Posterior vena cava (tissue), 2 donors: ENCODE measurements at places on chromosomes 2 and 18. TPM values are rescaled to one million over a fixed set of nuclear protein-coding genes. Genes with fewer than 3 reads are reported as not detected.

SPATA3 gene
- total RNA-seq, result not detected

SOX11 gene
- not detected for total RNA-seq

SKOR2 gene
- total RNA-seq, result not detected

GRCh38 chr2:238597638-238598528, 171.2 kb downstream of the ASB1 start:
- peak; percentile 58 for DNase-seq

DNA sequence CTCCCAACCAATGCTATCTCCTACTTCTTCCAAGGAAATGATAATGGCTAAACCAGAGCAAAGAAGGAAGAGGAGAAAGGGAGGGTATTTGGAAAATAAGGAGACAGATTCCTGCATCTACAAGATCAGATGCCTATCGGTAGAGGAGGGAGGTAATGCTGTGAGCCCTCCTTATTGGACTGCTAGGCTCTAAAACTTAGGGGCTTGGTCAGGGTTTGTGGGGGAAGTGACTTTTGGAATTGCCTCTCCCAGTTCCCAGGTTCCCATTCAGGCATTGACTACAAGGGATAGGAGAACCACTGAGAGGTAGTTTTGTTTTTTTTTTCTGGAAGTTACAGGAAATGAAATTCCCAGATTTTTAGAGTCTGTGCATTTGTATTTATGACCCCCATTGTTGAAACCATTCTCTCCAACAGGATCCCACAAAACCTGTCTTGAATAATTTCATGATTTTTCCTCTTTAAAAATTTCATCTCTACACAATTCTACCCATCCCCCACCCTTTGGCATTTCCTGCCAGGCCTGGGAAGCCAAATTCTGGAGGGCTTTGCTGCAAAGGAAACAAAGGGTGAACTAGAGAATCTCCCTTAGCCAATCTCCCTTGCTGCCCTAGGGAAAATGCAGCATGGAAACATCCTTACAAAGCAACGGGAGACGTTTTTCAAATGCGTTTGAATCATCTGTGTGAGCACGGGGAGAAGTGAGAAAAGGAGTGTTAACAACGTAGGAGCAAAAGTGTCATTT, 282.1 kb upstream of the EPAS1 start:
- DNase-seq, result no peak

GRCh38 chr2:8315531-8316165, 366.2 kb upstream of the ID2 start:
- DNase-seq, result no peak

- DNase-seq, result no peak
These were observed 420.2 kb upstream of the MEX3C start for GRCh38 chr18:51617572-51618260.
